NCI-H2029 treated with DMSO at 0.1 percent for 48 hours (cell line): ENCODE measurements at places on chromosomes 3 and 15.

DNA sequence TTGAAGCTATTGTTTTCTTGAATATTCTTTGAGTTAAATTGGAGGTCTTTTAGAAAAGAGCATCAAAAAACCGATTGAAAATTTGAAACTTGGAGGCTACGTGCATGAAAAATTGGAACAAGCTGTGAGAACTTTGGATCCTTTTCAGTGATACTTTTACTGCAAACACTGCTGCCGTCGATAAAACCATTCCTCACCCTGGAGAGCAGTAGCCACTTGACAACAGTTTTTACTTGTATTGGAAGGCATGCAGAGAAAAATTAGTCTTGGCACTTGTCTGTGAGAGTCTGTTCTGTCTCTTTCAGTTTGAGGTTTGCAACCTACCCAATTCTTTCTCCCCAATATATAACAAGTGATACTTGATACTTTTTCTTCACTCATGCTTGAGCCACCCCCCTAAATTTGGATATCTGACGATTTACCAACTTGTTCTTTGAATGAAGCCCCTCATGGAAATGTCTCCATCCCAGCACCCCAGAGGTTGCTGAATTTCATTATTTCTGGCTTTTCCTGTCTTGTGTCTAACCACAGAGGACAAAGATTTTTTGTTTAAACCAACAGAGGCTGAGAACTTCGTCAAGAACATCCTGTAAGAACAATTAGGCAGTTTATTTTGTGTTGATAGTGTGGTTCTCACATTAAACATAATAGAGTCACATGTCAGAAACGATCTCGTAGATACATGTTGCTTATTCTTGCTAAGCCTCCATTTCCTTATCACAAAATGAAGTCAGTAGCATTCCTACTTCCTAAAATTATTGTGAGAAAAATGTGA lies 307.3 kb upstream of the PLSCR5 start:
- DNase-seq: no peak

DNA sequence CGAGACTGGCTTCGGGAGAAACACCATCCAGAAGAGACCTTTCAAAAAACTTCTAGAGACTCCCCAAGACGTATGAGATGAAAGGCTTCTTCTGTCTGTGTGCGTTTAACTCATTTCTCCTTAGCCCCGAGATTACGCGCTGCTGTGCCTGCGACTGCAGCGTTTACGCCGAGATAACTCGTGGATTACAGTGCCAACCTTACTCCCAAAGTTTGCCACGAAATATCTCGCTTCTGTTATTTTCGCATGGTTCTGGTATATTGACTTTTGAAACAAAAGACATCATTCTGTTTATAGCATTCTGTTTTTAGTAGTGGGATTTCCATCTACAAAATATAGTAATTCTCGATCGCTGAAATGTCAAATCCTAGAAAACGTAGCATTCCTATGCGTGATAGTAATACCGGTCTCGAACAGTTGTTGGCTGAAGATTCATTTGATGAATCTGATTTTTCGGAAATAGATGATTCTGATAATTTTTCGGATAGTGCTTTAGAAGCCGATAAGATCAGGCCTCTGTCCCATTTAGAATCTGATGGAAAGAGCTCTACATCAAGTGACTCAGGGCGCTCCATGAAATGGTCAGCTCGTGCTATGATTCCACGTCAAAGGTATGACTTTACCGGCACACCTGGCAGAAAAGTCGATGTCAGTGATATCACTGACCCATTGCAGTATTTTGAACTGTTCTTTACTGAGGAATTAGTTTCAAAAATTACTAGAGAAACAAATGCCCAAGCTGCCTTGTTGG lies 467 bp downstream of the PGBD4 start:
- no peak for DNase-seq

DNA sequence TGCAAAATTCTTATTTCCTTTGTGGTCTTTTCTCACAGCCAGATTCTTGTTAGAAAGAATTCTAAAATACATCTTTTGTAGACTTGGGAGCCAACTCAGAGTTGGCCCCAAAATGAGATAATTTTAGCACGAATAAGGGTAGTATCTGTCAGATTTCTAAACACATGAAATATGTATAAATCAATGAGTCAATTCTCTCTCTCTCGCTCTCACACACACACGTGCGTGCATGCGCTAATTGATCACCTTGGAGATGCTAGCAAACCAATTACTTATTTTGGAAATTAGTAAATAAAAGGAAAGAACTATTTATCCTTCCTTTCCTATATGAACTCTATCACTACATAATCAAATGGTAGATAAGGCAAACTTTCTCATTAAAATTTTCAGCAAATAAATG lies 32.9 kb upstream of the PIK3R4 start:
- no peak for DNase-seq

DNA sequence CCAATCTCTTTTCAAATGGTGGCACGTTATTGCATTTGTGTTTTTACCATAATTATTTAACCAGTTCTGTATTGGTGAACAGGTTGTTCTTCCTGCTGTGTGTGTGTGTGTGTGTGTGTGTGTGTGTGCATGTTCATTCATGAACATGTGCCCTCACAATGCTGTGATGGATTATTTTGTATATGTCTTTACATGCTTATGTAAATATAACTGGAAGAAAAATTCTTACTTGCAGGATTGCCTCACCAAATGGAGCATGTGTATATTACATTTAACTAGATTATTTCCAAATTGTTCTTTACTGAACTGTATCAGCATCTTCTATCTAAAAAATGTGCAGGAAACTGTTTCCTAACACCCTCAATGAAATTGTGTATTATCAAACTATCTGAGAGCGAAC lies 175.2 kb upstream of the ZPLD1 start:
- DNase-seq: no peak

GRCh38 chr3:159751146-159751545 lies 237.5 kb upstream of the IL12A start:
- DNase-seq: no peak

- DNase-seq: no peak
Measured at GRCh38 chr15:27864086-27864485, 235.0 kb downstream of the OCA2 start.

DNA sequence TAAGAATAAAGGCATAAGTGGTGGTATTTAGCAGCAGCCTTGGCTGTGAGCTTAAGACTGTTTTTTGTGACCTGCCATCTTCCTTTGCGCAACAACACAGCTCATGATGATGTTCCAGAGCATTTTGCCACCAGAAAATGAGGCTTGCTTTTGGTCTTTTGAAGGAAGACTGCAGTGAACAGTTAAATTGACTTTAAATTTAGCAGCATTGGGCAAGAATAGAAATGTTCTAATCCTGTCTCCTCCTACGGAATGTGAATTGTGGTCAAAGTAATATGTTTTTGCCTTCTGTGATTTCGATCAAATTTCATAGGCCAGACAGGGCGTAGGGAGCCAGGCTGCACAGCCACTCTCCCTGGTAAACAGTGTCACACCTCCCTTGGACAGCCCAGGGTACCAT lies 460.7 kb upstream of the RASGRP1 start:
- no peak for DNase-seq

GRCh38 chr3:4825436-4826236 lies 153.6 kb upstream of the BHLHE40 start:
- no peak for DNase-seq
